ENCODE measurements at places on chromosomes 5 and 9.

- no peak for DNase-seq
These were observed 23.6 kb upstream of the SARDH start for GRCh38 chr9:133761641-133762248.

DNA sequence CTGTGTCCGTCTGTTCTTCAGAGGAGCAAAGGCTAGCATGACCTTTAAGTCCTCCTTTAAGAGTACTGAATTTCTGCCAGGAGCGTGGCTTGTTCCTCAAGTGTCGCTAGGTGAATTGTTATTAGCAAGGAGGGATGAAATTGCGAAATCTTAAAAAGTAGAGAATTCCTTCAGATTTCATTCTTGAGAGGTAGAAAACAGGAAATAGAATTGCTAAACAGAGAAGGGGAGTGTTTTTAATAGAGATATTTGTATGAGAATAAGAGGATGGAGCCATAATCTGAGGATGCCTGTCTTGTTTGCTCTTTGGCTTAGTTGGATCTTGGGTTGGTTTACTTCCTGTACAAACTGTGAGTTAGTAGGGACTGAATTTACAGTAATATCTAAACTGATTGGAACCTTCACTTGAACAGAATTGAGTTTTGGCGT is 39.2 kb downstream of the EXOSC2 start:
- DNase-seq: no peak

DNA sequence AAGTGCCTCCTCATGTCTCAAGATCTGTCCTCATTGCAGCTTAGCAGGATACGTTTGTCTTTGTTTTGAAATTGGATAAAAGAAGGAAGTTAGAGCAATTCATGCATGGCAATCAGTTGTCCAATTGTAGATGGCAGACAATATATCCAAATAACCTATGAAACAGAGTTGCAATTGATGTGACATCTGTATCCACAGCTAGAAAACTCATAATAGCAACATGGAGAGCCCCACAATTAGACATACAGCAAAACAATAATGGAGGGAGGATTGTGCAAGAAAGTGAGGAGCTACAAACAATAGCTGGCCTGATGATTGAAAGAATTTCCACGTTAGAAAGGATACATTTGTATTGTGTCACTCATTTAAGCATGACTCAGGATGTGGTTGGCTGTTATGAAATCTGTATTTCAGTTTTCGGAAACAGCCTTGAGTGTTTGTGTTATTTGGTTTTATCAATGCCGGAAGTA is 132.0 kb downstream of the FAM174A start:
- no peak for DNase-seq

GRCh38 chr5:65563777-65564176 is 681 bp downstream of the PPWD1 start:
- DNase-seq: no peak

DNA sequence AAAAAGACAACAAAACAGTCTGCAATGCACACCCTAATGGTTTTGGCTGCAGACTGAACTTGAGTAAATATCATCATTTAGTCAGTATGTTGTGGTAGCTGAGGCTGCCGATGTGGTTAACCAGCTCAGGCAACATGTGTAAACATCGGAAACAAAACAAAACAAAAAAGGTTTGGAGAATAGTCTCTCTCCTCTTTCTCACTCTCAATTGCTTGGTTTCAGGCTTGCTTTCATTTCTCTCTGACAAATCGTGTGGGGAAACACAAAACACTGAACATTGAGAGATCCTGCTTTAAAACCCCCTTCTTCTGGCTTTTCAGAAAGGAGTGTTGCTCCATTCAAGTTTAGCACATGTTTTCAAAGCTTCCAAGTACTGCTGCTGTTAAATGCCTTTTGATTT is 453.3 kb downstream of the BNC2 start:
- no peak for DNase-seq

DNA sequence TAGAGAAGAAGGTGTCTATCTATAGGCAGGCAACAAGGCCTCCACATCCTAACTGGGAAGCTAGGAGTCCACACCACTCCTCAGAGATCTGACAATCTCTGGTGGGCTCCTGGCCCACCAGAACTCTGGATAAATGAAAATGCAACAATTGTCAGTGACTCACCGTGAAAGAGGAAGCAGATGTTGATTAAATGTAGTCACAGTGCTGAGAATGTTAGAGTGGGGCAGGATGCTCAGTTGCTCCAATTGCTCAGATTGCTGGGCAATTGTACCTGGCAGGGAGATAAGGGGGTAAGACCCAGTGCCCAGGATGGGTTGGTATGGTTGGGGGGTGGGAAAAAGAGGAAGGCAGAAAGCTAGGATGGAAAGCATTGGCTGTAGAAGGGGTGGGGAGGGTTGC is 4.3 kb downstream of the CCL19 start:
- no peak for DNase-seq

DNA sequence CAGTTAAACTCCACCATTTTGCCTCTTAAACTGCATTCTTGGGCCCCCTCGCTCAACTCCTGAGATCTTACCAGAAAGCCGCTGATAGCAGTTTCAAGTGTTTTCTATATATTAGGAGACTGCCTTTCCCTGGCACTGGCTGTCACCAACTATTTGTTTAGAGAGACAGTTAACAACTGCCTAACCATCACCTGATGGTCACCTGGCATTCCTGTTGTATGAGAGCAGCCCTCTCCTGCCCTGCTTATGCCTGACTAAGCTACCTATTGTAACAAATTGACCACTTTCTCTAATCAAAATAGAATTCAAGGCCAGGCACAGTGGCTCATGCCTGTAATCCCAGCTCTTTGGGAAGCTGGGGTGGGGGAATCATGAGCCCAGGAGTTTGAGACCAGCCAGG is 28.0 kb upstream of the SIL1 start:
- no peak for DNase-seq

GRCh38 chr9:125631391-125632085 is 75.5 kb downstream of the MAPKAP1 start:
- no peak for DNase-seq

DNA sequence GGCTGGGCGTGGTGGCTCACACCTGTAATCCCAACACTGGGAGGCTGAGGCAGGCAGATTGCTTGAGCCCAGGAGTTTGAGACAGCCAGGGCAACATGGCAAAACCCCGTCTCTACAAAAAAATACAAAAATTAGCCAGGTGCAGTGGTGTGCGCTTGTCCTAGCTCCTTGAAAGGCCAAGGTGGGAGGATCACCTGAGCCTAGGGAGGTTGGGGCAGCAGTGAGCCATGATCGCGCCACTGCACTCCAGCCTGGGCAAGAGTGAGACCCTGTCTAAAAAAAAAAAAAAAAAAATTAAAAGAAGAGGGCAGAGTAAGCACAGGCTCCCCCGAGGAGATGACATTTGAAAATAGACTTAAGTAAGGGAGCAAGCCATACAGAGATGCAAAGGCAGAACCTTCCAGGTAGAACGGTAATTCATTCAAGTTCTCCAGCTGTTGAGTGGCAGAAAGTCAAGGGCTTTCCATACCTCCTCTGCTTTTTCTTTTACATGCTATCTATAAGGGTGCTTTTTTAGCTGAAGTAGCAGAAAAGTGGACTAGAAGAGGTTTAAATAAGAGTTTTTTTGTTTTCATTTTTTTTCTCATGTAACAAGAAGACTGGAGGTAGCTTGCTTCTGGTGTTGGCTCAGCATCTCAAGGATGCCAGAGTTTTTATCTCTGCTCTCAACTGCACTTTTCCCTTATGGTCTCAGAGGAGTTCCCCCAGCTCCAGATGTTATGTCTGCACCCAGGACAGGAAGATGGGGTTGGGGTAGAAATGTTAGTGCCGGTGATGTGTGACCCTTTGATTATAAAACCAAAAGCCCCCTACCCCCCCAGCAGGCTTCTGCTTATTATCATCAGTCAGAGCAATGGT is 40.8 kb downstream of the ERGIC1 start:
- no peak for DNase-seq

GRCh38 chr5:77463905-77464304 is 28.2 kb downstream of the WDR41 start:
- DNase-seq: no peak

- no peak for DNase-seq
These were observed 192.4 kb downstream of the ARHGEF28 start for GRCh38 chr5:73818357-73818756.

DNA sequence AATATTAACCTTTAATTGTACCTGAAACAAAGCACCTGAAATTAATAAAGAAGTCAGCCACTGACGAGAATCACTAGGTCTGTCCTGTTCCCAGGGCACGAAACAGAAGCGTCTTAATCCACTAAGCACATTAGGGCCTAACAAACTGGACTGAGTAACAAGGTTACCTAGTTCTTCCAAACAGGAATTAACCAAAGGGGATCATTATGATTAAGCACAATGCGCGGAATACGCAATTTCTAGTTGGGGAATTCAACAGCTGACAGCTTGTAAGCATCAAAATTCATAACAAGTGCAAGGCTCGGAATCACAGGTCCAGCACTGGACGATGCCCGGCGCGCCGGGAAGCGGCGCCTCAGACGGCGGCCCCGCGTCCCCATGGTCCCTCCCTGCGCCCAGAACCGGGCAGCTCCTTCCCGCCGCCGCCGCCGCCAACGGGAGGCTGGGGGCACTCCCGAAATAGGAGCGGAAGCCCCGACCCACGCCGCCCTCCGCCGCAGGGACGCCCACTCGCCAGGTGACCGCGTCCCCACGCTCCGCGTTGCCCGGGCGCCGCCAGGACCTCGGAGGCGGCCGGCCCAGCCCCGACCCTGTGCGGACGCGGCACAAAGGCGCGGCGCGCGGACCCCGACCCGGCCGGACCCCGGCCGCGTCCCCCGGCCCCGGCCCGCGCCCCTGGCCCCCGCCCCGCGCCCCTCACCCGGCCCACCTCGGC is 898 bp downstream of the CAMSAP1 start:
- no peak for DNase-seq

DNA sequence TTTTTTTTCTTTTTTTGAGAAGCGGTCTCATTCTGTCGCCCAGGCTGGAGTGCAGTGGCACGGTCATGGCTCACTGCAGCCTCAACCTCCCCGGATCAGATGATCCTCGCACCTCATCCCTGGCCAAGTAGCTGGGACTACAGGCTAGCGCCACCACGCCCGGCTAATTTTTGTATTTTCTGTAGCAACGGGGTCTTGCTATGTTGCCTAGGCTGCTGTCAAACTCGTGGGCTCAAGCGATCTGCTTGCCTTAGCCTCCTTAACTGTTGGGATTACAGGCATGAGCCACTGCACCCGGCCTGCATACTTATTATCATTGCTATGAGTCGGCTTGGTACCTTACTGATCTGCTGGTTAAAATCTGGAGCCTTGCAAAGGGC is 790 bp upstream of the IARS1 start:
- no peak for DNase-seq

- no peak for DNase-seq
These were observed 9.1 kb upstream of the AK3 start for GRCh38 chr9:4750023-4750673.
